ENCODE measurements at places on chromosomes 11 and 22. TPM values are rescaled to one million over a fixed set of nuclear protein-coding genes. Genes with fewer than 3 reads are reported as not detected.

DNA sequence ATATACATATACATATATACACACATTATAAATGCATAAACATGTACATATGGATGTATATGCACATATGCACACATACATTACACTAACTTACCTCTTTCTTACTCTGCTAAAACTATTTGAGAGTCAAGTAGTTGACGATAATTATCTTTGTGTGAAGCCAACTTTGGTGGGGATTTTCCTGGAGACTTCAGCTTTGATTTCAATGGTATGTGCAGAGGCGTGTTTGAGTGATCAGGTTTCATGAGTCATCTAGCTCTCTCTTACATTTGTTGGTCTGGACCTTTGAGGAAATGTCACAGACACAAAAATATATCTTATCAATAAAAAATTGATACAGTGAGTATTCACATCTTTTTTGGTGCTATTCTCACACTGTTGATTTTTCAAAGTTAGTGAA is 769.1 kb upstream of the LUZP2 start:
- no peak for DNase-seq

GRCh38 chr11:95456714-95457491 is 225.9 kb upstream of the SESN3 start:
- no peak for DNase-seq

DNA sequence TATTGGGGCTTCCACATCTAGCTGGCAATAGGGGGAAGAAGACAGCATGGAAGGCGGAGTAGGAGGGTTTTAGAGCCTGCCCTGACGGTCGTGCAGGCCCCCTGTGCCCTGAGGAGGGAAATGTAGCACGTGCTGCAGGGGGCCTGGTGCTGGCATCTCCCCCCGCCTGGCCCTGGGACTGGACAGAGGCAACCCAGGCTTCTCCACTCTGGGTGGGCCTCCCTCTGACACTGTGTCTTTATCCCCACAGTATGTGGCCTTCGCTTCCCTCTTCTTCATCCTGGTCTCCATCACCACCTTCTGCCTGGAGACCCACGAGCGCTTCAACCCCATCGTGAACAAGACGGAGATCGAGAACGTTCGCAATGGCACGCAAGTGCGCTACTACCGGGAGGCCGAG is 36.8 kb downstream of the KCNC1 start:
- DNase-seq: no peak

GRCh38 chr11:95387325-95387724 is 156.3 kb upstream of the SESN3 start:
- no peak for DNase-seq

DNA sequence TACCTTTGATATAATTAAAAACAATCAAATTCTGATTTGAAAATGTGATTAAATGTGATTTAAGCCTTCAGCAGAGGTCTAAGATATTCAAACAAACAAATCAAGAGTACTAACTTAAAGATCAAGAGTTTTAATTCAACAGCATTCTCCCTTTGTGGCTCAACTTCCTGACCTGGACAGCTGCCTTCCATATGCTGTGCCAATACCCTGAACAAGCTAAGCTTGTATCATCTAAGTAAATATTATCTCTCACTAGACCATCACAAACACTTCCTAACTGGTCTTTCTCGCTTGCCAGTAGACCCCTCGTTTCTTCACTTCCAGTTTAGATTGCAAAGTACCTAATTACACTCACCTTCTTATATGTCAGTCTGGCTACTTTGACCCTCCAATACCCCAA is 35.9 kb upstream of the P4HA3 start:
- no peak for DNase-seq

DNA sequence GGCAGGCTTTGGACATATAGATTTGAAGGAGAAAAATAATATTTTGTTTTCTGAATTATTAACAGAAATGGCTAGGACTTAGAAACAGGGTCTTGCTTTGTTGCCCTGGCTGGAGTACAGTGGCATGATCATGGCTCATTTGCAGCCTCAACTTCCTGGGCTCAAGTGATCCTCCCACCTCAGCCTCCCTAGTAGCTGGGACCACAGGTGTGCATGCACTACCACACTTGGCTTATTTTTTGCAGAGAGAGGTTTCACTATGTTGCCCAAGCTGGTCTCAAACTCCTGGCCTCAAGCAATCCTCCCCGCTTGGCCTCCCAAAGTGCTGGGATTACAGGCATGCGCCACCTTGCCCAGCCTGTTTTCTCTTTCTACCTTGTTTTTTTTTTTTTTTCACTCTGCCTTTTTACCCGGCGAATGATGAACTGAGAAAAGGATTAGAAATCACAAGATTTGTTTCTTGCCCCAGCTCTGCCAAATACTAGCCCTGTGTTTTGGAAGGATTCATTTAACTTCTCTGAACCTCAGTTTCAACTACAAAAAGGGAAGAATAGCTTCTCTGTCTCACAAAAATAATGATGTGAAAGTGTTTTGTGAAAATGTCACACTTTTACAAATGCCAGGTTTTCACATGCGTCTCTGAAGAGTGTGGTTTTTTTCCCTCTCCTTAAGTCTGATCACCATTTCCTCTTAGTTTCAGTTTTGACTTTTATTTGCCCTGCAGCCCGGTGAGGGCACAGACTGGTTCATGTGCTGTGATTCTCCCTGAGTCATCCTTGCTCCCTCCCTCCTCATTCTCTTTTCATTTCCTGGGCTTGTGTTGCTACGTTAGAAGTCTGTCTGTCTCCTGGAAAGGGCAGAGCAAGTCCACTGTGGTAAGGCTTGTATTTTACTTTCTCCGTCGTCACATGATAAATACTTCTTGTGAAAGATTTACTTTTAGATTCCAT is 67.7 kb downstream of the BCL2L13 start:
- peak; percentile 24 for DNase-seq

- DNase-seq: no peak
Measured at GRCh38 chr11:1570531-1570895, 1.6 kb downstream of the DUSP8 start.

- peak; percentile 74 for DNase-seq
Measured at GRCh38 chr11:70191495-70192140, 11.5 kb upstream of the FADD start.

- no peak for DNase-seq
Measured at GRCh38 chr22:28075358-28075981, 156.4 kb upstream of the PITPNB start.

DNA sequence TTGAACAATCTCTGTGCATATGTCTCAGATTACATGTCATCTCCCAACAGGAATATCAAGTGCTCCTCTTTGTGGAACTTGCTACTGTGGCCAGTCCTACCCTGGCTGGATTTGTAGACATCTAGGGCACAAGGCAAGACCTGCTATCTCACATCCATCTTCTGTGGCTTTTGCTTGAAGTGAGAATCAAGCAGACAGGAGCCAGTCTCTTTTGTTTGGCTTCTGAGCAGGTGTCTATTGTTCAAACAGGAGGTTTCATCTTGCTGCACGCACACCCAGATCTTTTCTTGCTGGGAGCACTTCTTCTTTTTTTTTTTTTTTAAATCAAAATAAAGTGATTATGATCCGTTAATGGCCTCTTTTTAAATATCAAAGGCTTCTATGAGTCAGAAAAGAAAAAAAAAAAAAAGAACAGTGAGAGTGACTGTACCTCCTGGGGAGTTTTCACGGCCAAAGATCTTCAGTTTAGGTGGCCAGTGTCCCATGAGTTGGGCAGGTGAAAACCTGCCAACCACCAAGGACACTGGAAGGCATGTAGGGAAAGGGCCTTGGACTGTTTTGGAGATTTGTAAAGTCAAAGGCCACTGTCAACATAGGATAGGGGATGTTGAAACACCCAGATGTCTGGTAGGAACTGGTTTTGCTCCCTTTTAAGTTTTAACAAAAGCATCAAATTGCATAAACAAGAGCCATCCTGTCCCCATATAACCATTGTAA is 78.1 kb downstream of the CD44 start:
- DNase-seq: no peak

GRCh38 chr11:46369458-46370152 is 11.9 kb upstream of the MDK start:
- no peak for DNase-seq

GRCh38 chr11:114354076-114354475 is 46.2 kb downstream of the C11orf71 start:
- DNase-seq: no peak

Gene ARHGEF17
- 47.6 TPM for total RNA-seq

Gene RIBC2
- not detected for total RNA-seq

Gene LRRC56
- 0.35 TPM for total RNA-seq

Gene MMP12
- total RNA-seq: not detected

Gene MFNG
- 5.8 TPM for total RNA-seq
